ENCODE measurements at places on chromosomes 6 and 20. TPM values are rescaled to one million over a fixed set of nuclear protein-coding genes. Genes with fewer than 3 reads are reported as not detected.

GRCh38 chr6:130514712-130515111 lies 148.9 kb downstream of the TMEM200A start:
- no peaks in the 10 kb centered on the region for H3K4me1 ChIP-seq
- no peak overlapping the region for H3K4me3 ChIP-seq
- no peaks in the 10 kb centered on the region for H3K27me3 ChIP-seq

GRCh38 chr6:105537981-105538578 lies 135.2 kb upstream of the PREP start:
- DNase-seq, result no peak
- H3K4me3 ChIP-seq, result no peak overlapping the region
- no peak overlapping the region for H3K27ac ChIP-seq
- H3K36me3 ChIP-seq, result no peaks in the 10 kb centered on the region
- H3K4me1 ChIP-seq, result no peaks in the 10 kb centered on the region
- no peaks in the 10 kb centered on the region for H3K27me3 ChIP-seq

- H3K36me3 ChIP-seq, result no peaks in the 10 kb centered on the region
- no peaks in the 10 kb centered on the region for H3K27me3 ChIP-seq
- DNase-seq, result no peak
- H3K4me1 ChIP-seq, result no peaks in the 10 kb centered on the region
- H3K27ac ChIP-seq, result no peak overlapping the region
Measured at GRCh38 chr6:97658090-97658489, 375.1 kb upstream of the MMS22L start.

DNA sequence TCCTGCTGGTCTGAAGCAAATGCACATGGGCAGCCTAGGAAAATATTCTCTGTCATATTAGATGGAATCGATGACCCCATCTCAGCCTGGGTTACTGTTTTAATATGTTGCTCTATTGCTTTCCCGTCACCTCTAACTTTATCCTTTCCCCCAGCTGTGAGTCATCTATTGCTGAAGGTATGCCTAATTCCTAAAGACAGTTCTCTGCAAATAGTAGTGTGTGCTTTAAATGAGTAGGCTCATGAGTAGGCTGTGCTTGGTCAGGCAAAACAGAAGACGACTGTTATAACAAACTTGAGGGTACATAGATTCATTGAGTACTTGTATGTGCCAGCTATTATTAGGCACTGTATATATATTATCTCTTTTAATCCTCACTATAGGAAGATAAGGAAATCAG lies 47.2 kb downstream of the CTNNBL1 start:
- no peak for DNase-seq
- peaks cover 7% of the 10 kb centered on the region for H3K4me1 ChIP-seq
- H3K4me3 ChIP-seq, result no peak overlapping the region
- peaks cover 5% of the 10 kb centered on the region for H3K36me3 ChIP-seq
- H3K27me3 ChIP-seq, result no peaks in the 10 kb centered on the region
- no peak overlapping the region for H3K27ac ChIP-seq

DNA sequence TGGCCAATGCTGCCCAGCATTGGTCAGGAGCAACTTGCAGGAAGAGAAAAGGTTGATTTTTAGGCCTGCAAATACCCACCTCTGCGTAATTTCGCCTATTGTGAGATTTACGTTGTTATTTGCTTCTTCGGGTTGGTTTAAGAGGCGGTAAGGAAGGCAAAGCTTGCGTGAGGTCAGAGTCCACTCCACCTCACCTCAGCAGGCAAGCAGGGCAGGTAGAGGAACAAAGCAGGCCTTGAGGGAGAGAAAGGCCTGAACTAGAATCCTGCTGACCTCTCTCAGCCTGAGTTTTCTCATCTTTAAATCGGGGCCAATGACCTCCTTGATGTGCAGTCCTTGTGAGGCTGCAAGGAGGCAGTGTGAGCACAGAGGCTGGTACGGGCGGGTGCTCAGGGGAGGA lies 239.1 kb downstream of the CDC5L start:
- no peak overlapping the region for H3K27ac ChIP-seq
- DNase-seq, result no peak
- no peaks in the 10 kb centered on the region for H3K27me3 ChIP-seq
- H3K4me3 ChIP-seq, result no peak overlapping the region

GRCh38 chr20:5127204-5127858 lies 523 bp downstream of the CDS2 start:
- peak; percentile 50 for DNase-seq
- no peaks in the 10 kb centered on the region for H3K27me3 ChIP-seq
- peak overlapping the region; percentile 74 for H3K27ac ChIP-seq

DNA sequence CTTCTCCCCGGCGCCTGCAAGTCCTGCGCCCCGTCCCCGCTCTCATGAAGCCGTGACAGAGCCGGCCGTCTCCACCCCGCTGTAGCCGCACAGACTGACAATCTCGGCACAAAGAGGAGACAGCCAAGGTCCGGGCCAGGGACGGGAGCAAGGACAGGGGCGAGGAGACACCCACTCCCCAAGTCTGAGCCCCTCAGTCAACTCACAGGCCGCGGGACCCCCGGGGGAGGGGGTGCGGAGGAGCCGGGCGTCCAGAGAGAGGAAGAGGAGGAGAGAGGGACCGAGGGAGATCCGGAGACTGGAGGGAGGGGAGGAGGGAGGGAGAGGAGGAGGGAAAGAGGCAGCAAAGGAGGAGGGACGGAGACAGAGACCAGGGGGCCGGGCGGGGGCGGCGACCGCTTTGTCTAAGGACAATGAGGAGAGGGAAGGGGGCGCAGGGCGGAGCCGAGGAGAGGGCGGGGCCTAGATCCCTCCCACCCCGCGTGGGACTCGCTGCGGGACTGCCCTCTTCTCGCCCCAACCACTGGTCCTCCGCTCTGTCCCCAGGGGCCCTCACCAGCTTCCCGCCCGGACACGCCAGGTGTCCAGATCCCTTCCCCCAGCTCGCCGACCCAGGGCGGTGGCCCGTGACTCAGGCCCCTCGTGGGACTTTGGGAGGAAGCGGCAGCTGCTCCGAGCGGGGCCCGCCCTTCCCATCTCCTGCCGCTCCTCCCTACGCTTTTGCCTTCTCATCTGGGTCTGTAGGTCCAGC lies 638 bp upstream of the PPP1R18 start:
- no peaks in the 10 kb centered on the region for H3K27me3 ChIP-seq
- H3K4me3 ChIP-seq, result peak overlapping the region; percentile 78
- peaks cover 24% of the 10 kb centered on the region for H3K4me1 ChIP-seq
- H3K27ac ChIP-seq, result peak overlapping the region; percentile 68

- H3K27me3 ChIP-seq, result no peaks in the 10 kb centered on the region
- no peaks in the 10 kb centered on the region for H3K36me3 ChIP-seq
- no peaks in the 10 kb centered on the region for H3K4me1 ChIP-seq
- no peak overlapping the region for H3K27ac ChIP-seq
Measured at GRCh38 chr20:59571151-59571550, 33.2 kb upstream of the PHACTR3 start.

GRCh38 chr6:141017941-141018340 lies 1114.8 kb upstream of the GJE1 start:
- no peak overlapping the region for H3K27ac ChIP-seq
- no peaks in the 10 kb centered on the region for H3K36me3 ChIP-seq
- DNase-seq, result no peak
- H3K4me3 ChIP-seq, result no peak overlapping the region
- no peaks in the 10 kb centered on the region for H3K4me1 ChIP-seq

The GRM4 gene
- not detected for total RNA-seq

GRCh38 chr6:126147291-126147815 lies 161.0 kb downstream of the TRMT11 start:
- DNase-seq, result no peak
- H3K27ac ChIP-seq, result no peak overlapping the region
- H3K4me1 ChIP-seq, result peaks cover 7% of the 10 kb centered on the region
- no peak overlapping the region for H3K4me3 ChIP-seq
- H3K36me3 ChIP-seq, result no peaks in the 10 kb centered on the region

GRCh38 chr6:142246960-142247359 lies 54.8 kb upstream of the ADGRG6 start:
- no peak for DNase-seq
- no peak overlapping the region for H3K27ac ChIP-seq

GRCh38 chr6:46062312-46062711 lies 46.7 kb upstream of the CLIC5 start:
- no peaks in the 10 kb centered on the region for H3K36me3 ChIP-seq
- no peaks in the 10 kb centered on the region for H3K27me3 ChIP-seq
- no peak overlapping the region for H3K27ac ChIP-seq
- peak; percentile 37 for DNase-seq

DNA sequence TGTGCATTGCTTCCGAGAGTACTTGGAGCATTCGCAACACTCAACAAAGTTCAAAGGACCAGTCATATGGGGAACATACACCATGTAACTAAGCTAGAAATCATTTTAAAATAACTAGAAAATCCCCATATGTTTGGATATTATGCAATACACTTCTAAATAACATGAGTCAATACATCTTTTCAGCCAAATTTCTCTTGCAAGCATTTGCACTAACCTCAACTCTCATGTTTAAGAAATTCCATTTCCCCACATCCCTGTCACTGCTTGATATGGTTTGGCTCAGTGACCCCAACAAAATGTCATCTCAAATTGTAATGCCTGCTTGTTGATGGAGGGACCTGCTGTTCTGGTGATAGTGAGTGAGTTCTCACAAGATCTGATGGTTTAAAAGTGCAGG lies 85.7 kb upstream of the CST7 start:
- no peak overlapping the region for H3K4me3 ChIP-seq
- no peaks in the 10 kb centered on the region for H3K27me3 ChIP-seq
- no peak overlapping the region for H3K27ac ChIP-seq
- DNase-seq, result no peak
- no peaks in the 10 kb centered on the region for H3K4me1 ChIP-seq

The ARMH2 gene
- total RNA-seq, result not detected

The OLIG3 gene
- total RNA-seq, result not detected

The TCP11 gene
- not detected for total RNA-seq

The IL17F gene
- total RNA-seq, result not detected

DNA sequence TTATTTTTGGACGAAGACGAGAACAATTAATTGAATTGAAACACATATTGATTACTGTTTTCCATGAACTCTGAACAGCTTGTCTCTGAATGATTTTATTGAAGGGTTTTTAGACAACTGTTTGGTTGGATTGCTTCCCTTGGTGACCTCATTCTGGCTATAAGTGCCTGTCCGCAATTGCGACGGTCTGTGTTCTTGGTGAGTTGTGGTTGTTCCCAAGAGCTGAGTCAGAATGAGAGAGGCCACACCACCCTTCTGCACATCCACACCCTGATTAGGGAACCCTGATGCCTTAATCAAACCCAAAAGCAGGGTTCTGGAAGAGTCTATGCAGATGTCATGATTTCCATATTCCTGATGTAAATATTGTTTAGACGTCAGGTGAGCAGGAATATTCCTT lies 747.0 kb downstream of the PTPRT start:
- no peak overlapping the region for H3K27ac ChIP-seq
- no peaks in the 10 kb centered on the region for H3K4me1 ChIP-seq

DNA sequence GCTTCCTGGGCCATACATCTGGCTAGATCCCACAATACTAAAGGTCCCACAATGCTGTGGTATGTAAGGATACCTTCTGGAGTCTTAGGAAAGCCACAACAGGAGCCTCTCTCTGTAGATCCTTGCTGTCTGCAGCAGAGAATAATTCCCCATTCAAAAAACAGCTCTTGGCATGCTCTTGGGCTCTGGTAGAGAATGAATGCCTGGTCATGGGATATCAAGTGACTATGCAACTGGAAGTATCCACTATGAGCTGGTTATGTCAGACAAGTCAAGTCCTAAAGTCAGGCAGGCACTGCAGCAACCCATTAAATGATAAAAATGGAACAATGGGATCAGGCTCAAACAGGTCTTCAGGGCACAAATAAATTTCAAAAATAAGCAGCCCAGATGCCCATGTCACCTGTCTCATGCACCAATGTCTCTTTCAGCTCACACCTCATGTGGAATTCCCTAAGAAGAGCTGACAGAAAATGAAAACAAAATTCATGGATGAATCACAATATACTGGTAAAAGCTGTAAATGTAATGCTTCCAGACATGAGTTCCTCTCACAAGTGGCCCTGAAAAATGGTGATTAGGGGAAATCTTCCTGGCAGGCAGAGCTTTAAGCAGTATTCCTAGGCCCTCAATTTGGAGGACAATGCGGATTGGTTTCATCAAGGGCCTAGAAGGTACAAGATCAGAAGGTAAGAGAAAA lies 4.3 kb downstream of the AK9 start:
- H3K4me3 ChIP-seq, result no peak overlapping the region
- 0 out of 2 replicates have a peak, but pooled peaks cover 1% of the 10 kb centered on the region for H3K4me1 ChIP-seq
- H3K36me3 ChIP-seq, result no peaks in the 10 kb centered on the region
- H3K27ac ChIP-seq, result no peak overlapping the region

The CALHM5 gene
- total RNA-seq, result 1.3 TPM

- H3K4me3 ChIP-seq, result no peak overlapping the region
- H3K27ac ChIP-seq, result no peak overlapping the region
- no peaks in the 10 kb centered on the region for H3K36me3 ChIP-seq
- H3K4me1 ChIP-seq, result no peaks in the 10 kb centered on the region
- DNase-seq, result peak; percentile 62
Measured at GRCh38 chr6:85354761-85355618, 94.9 kb upstream of the NT5E start.

The SIRPG gene
- not detected for total RNA-seq

DNA sequence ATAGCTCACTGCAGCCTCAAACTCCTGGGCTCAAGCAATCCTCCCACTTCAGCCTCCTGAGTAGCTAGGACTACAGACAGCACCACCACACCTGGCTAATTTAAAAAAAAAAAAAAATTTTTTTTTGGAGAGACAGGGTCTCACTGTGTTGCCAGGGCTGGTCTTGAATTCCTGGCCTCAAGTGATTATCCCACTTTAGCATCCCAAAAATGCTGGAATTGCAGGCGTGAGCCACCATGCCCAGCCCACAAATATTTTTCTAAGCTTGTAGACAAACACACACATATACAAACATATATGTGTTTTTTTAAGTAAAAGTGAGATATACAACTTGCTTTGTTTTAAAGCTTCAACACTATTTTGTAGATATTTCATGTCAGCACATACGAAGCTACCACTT lies 10.8 kb downstream of the HSPA12B start:
- H3K27me3 ChIP-seq, result no peaks in the 10 kb centered on the region
- no peak for DNase-seq
- H3K4me3 ChIP-seq, result no peak overlapping the region
- H3K4me1 ChIP-seq, result peaks cover 1% of the 10 kb centered on the region
- H3K36me3 ChIP-seq, result no peaks in the 10 kb centered on the region

GRCh38 chr6:56525974-56526789 lies 116.5 kb downstream of the DST start:
- H3K27ac ChIP-seq, result no peak overlapping the region
- H3K4me1 ChIP-seq, result peaks cover 12% of the 10 kb centered on the region
- H3K4me3 ChIP-seq, result no peak overlapping the region
- no peaks in the 10 kb centered on the region for H3K36me3 ChIP-seq
- no peaks in the 10 kb centered on the region for H3K27me3 ChIP-seq
- DNase-seq, result no peak

The ZNF165 gene
- total RNA-seq, result 11.0 TPM

- no peak overlapping the region for H3K4me3 ChIP-seq
- no peaks in the 10 kb centered on the region for H3K4me1 ChIP-seq
- H3K27me3 ChIP-seq, result no peaks in the 10 kb centered on the region
- H3K27ac ChIP-seq, result no peak overlapping the region
- no peak for DNase-seq
Measured at GRCh38 chr6:24844903-24845302, 46.2 kb upstream of the ARMH2 start.

- no peak for DNase-seq
- H3K27me3 ChIP-seq, result no peaks in the 10 kb centered on the region
- H3K27ac ChIP-seq, result no peak overlapping the region
- no peaks in the 10 kb centered on the region for H3K36me3 ChIP-seq
- no peak overlapping the region for H3K4me3 ChIP-seq
Measured at GRCh38 chr6:24833711-24834386, 35.1 kb upstream of the ARMH2 start.

- no peaks in the 10 kb centered on the region for H3K4me1 ChIP-seq
- DNase-seq, result no peak
- H3K27ac ChIP-seq, result no peak overlapping the region
- H3K27me3 ChIP-seq, result no peaks in the 10 kb centered on the region
Measured at GRCh38 chr6:129605095-129605494, 104.9 kb downstream of the ARHGAP18 start.

- H3K4me3 ChIP-seq, result no peak overlapping the region
- peaks cover 8% of the 10 kb centered on the region for H3K4me1 ChIP-seq
- DNase-seq, result no peak
- no peak overlapping the region for H3K27ac ChIP-seq
Measured at GRCh38 chr20:38260025-38260377, 534 bp downstream of the KIAA1755 start.
